ENCODE measurements at places on chromosomes 5 and 9.

DNA sequence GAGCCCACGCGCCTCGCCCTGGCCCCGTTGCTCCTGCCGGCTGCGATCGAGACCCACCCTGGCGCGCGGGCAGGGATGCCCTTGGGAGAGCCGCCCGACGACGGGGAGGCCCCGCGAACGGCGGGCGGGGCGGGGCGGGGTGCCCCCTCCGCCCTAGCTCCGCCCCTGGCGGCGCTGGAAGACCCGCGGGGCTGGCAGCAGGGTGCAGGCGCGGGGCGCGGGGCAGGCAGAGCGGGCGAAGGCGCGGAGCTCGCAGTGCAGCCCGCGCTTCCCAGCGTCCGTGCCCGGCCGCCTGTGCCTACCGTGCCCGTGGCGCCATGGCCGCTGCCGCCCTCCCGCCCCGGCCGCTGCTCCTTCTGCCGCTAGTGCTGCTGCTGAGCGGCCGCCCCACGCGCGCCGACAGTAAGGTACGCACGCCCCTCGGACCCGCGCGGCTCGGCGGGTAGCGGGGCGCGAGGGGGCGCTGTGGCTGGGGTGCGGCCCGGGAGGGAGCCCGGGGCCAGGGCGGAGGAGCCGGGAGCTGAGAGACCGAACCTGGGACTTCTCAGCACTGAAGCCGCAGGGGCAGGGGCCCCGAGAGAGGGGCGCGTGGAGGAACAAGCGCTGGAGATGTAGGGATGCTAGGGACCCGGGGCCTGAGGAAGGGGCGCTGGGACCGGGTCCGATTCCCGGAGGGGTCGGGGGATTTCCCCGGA, at the start of gene OLFML2A:
Gene OLFML2A, plus strand, starts transcription at position 180 of the 695 bp plus-strand sequence. Its CDS starts 138 bp downstream, at position 318.
- DNase-seq = no peak

DNA sequence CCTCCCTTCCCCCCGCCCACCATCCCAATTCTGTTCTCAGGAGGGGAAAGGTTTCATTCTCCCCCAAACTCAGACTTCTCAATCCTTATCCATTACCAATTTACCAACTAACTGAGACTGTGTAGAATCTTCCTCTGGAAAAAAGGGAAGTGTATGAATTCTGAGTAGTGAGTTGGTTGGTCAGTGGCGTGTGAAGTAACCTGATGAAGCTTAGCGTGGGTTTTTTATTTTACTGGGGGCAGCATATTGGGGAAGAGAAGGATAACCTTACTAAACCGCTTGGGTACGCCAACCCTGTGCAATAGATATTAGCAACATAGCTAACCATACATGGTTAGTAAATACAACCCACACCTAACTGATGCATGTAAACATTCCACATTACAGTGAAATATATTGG, 1.1 kb upstream of the DNAJC21 start:
- no peak for DNase-seq

GRCh38 chr9:76373784-76374474, 20.3 kb downstream of the RFK start:
- no peak for DNase-seq

DNA sequence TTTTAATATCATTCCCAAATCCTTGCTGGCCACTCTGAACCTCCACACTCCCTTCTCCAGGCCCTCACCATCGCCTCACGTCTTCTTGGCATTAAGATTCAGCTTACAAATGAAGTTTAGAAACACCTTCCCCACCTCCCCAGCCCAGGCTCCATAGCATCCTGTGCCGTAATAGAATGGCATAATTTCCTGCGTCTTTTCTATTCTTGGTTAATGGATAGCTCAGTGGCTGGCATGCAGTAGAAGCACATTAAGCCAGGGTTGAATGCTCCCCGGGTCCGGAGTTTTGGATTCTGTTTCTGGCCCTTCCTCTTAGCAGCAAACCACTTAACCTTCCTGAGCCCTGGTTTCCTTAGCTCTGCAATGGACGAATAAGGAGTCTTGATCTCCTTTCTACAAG, 13.8 kb downstream of the WWC1 start:
- no peak for DNase-seq

GRCh38 chr5:116976767-116977166, 402.1 kb upstream of the SEMA6A start:
- no peak for DNase-seq

DNA sequence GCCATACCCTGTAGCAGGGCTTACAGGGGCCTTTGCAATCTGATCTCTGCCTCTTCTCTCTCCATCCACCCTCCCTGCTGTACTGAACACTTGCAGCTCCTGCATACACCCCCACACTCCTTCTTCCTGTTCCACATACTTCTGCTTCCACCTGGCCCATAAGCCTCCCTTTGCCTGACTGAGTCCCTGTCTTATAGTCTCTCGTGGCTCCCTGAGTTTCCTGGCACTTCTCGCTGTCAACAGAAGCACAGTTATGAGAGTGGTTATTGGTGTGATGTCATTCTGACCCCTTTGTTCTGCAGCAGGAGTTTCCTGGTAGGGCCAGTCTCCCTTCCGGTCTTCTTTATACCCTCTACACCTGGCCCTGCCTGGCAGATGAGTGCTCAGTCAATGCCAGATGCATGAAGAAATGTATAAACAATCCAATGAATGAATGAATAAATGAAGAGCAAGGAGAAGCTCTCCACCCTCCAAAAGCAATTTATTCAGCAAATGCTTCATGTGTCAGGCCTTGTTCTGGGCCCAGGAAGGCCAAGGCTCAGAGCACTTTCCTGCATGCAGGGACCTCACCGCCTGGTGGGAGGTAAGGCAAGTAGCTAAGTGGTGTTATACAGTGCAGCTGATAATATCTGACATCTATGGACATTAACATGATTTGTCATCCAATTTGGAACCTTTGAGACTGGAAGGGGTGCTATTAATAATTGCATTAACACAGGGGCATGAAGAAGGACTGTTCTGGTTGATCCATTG, 20.5 kb upstream of the CSF1R start:
- DNase-seq = no peak

DNA sequence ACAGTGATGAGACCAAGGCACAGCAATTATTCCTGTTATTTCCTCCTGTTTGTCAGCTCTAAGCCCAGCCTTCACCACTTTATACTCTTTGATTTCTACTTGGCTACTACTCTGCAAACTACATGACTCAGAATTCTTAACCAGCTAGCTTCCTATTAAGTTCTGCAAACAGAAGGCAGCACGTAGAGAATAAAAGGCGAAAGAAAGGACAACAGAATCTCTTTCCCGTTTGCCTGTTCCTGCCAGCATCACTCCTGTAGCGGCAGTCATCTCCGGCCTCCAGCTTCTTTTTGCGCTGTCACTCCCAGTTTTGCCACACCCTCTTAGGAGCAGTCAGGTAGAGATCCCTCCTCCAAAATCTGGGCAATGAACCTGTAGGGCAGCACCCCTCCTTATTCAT, 29.9 kb downstream of the DPYSL3 start:
- no peak for DNase-seq

- DNase-seq = no peak
Observed at GRCh38 chr9:71637375-71637774, 130.9 kb downstream of the CEMIP2 start.

DNA sequence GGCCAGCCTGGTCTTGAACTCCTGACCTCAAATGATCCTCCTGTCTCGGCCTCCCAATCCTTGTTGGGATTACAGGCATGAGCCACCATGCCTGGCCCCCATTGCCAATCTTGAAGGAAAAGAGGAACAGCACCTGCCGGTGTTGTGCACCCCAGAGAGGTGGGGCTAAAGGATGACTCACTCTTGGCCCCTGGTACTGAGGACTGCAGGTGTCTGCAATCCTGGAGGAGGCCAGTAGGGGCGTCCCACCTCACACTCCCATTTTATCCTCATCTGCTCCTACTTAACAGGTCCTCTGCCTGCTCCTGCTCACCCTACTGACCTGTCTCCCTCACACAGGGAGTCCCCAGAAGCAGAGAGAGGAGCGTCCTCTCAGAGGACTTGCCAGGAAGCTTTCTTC, 390.4 kb downstream of the ARHGEF28 start:
- no peak for DNase-seq

GRCh38 chr5:21791304-21791703, 1061.8 kb downstream of the CDH12 start:
- DNase-seq = no peak

DNA sequence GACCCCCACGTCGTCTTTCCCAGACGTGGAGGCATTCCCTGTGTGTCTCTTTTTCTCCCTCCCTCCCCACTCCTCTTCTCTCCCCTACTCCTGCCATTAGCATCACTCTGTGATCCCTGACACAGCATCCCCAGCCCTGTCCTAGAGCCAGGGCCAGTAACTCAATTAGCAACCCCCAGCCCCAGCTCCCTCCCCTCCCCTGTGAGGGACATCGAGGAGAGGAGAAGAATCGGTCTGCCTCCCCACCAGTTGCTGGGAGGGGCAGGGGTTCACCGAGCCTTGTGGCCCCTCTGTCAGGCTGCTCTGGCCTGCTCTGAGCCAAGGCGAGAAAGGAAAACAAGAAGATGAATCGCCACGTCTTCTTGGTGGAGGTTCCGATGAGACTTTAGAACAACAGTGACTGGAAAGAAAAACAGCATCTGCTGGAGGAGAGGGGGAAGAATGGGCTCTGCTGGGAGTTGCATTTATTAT, 123.1 kb downstream of the PAPPA start:
- no peak for DNase-seq

- no peak for DNase-seq
Observed at GRCh38 chr5:10562201-10563109, 1.4 kb upstream of the ANKRD33B start.

GRCh38 chr5:155342956-155343355, 329.4 kb downstream of the KIF4B start:
- DNase-seq = no peak

DNA sequence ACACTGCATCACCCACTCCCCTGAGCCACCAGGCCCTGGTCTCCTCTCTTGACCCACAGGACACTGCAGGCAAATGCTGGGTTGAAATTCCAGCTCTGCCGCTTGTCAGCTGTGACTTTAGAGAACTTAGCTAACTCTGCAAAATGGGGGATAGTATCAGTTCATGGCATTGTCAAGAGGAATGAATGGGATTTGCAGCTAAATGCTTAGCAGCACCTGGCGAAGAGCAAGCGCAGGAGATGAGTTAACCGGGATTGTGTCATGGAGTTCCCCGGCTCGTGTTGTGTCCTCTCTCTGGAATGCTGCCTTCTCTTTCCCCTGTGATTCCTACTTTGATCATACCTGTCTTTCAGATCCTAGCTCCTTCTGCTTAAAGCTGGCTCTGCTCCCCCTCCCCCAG, 67.1 kb downstream of the DAB2IP start:
- DNase-seq = no peak

- no peak for DNase-seq
Observed at GRCh38 chr5:176812269-176813259, 2.2 kb downstream of the UNC5A start.

- DNase-seq = no peak
Observed at GRCh38 chr9:133918111-133918813, 73.9 kb downstream of the VAV2 start.

- no peak for DNase-seq
Observed at GRCh38 chr5:159503236-159503635, 172.9 kb upstream of the IL12B start.

GRCh38 chr9:126299706-126300276, 26.8 kb upstream of the MVB12B start:
- no peak for DNase-seq

DNA sequence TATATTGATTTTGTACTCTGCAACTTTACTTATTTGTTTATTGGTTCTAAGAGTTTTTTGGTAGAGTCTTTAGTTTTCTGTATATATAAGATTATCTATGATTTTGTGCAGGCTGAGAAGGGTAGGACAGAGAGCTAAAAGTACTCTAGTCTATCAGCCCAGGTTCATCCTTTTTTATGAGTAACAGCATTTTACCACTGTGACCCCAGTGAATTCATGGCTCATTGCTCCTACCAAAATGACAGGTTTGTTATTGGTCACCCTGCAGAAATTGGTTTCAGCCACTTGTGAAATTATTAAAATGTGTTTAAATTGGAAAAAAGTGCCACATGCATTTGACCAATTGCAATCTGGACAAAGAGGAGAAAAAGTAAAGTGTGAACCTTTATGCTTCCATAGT, 421.4 kb upstream of the DAB2 start:
- DNase-seq = no peak

DNA sequence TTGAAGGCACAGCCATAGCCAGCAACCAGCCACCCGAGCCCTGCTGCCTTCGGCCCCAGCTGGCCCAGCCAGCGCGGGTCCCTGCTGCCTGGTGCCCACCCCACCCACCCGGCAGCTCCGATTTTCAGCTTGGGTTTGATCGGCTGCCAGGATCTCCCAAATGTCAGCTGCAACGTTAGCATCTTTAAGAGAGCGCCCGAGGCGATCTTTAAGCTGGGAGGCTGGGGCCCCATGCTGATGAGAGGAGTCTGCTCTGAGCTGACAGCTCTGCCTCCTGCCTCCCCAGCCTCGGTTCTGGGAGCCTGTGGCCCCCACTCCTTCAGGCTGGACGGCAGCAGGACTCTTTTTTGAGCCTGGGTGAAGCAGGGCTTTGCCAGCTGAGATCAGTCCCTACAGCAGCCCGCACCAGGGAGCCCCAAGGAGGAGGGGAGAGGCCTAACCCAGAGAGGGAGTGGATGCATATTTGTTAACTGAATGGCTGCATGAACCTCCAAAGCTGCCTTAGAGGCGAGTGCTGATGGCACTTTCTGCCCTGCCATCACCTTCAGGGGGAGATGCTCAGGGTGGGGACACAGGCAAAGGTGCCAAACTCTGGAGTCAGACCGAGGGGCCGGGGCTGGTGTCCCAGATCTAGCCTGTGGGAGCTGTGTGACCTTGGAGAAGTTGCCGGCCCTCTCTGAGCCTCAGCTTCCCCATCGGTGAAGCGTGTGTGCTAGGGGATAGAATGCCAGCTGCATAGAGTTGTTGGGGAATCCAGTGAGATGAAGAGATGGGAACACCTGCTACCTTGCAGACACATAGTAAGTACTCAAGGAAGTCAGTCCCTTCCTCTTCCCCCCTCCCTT, 165.5 kb downstream of the C9orf50 start:
- DNase-seq = peak; percentile 47

- DNase-seq = no peak
Observed at GRCh38 chr9:6811436-6811835, 53.7 kb downstream of the KDM4C start.

Data from NCI-H446 (cell line).